ENCODE measurements at places on chromosomes 7 and 10. TPM values are rescaled to one million over a fixed set of nuclear protein-coding genes. Genes with fewer than 3 reads are reported as not detected.

IL2RA gene
- not detected for total RNA-seq

CRPPA gene
- total RNA-seq: 0.65 TPM

TRIL gene
- total RNA-seq: not detected

PRRT4 gene
- 0.24 TPM for total RNA-seq

CACNB2 gene
- not detected for total RNA-seq

AKR1C2 gene
- total RNA-seq: 3,701 TPM

ENTPD7 gene
- total RNA-seq: 7.0 TPM

PCLO gene
- total RNA-seq: 1.5 TPM

SLC26A4 gene
- 0.14 TPM for total RNA-seq

ASB4 gene
- 0.15 TPM for total RNA-seq

GNG11 gene
- total RNA-seq: 33.0 TPM

GSTO2 gene
- 1.5 TPM for total RNA-seq

Measured in A549 treated with AZD2906 at 1 μM for 4 hours (cell line).